Stimulated activated CD4-positive, alpha-beta T cell treated with anti-CD3 and anti-CD28 coated beads, Interleukin-12 subunit alpha, Interleukin-12 subunit beta, amount 100 ng/mL, for 4 hours (primary cell): ENCODE measurements at places on chromosomes 6 and 20.

DNA sequence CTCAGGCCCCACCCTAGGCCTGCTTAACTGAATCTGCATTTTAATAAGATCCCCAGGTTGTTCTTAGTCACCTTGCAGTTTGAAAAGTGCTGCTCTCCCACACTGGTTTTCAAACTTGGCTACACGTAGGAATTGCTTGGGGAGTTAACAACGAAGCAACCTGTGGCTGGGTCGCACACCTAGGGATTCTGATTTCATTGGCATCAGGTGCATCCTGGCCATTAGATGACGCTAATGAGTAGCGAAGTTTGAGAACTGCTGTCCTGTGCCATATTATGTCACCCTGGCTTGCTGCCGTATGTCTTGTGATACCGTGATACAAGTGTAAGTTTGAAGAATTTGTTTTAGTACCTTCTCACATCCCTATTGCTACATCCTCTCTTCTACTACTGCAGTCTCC is 28.2 kb upstream of the FUCA2 start:
- no peak for DNase-seq

- DNase-seq: no peak
These were observed 9.3 kb downstream of the SERAC1 start for GRCh38 chr6:158158748-158159147.

DNA sequence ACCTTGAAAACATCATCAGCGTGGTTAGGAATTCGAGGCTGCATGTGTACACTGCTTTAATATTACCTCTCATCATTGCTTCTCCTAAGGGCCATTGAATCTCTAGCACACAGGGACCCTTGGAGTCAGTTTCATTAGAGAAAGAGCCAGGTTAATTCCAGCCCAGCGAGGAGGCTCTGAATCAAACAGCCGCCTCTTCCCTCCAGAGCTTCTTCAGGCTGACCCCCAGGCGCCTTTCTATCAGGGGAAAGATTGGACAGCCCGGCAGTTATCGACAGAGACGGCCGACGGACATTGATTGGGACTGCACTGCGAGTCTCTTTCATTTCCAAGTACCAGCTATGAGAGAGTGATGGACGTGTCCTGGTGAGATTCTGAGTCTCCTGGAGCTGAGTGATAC is 159.2 kb downstream of the ANKRD60 start:
- no peak for DNase-seq

GRCh38 chr20:45087097-45087790 is 13.7 kb downstream of the KCNS1 start:
- no peak for DNase-seq

DNA sequence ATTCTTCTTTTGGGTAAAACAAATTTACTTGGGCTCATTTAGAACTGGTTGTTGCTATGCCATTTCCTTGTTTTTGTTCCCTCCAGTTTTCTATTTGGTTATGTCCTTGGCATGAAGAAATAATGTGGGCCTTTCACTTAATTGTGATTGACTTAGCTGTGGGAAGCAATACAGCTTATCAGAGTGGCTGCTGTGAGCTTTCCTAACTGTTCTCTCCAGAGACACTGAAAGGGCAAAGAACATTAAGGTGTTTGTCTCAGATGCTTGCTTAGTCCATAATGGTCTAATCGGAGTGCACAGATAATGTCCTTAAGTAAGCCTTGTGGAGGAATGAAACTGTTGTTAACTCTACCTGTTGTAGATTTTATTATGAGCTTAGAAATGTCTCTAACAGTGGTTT is 56.6 kb downstream of the SH3BGRL2 start:
- no peak for DNase-seq

DNA sequence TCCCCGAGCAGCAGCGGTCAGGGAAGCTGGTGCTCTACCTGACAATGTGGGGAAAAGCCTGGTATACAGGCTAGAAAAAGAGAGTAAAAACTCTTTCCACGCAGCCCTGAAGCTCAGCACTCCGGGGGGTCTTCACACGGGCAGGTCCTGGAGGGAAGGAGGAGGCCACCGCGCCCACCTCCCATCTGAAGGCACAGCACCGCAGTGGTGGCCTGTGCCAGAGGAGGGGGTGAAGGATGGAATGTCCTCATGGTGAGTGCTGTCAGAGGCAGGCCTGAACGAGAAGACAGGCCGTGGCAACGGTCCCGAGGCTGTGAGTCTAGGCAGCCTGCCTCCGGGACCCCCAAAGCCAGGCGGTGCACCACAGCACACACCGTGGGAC is 5.8 kb downstream of the SLC2A4RG start:
- DNase-seq: no peak

- DNase-seq: no peak
These were observed 144.2 kb downstream of the JARID2 start for GRCh38 chr6:15389765-15390723.

DNA sequence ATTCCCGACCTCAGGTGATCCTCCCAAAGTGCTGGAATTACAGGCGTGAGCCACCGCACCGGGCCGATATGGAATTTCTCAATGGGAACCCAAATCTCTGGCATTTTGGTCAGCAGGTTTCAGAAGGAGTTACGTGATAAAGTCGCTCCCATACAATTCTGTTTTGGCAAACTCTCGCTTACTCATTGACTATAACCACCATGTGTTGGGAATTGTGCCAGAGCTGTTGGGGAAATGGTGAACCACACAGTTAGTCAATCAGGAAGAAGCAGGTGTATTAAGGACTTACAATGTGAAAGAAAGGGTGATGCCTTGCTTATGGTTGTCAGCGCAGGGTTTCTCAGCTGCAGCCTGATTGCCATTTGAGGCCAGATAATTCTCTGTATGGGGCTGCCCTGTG is 410.5 kb downstream of the QKI start:
- DNase-seq: no peak

GRCh38 chr6:27468334-27468733 is 4.6 kb downstream of the ZNF184 start:
- DNase-seq: no peak

- no peak for DNase-seq
These were observed 30.2 kb downstream of the SLC2A10 start for GRCh38 chr20:46739431-46740213.

GRCh38 chr6:49264496-49264895 is 198.6 kb downstream of the MMUT start:
- DNase-seq: no peak

- no peak for DNase-seq
These were observed 32.5 kb upstream of the VEGFA start for GRCh38 chr6:43737272-43738081.

- DNase-seq: no peak
These were observed 210.0 kb downstream of the DLL1 start for GRCh38 chr6:170080828-170081371.

DNA sequence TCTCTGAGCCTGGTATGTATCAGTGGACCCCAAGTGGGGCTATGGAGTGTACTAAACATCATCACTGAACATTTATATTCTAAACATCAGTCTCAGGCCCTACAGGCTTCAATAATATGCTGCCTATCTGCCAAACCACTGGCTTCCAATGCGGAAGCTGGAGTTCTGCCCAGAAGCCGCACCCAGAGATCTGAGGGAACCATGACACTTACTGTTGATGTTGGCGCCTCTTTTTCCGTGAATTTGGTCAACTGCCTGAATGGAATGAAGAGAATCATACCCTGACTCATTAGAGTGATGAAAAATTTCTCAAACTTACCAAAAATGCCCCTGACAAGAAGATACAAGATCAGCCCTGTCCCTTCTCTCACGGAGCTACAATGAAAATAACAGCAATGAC is 66.2 kb downstream of the SLC22A23 start:
- DNase-seq: no peak

- no peak for DNase-seq
These were observed 10.9 kb downstream of the DPPA5 start for GRCh38 chr6:73343164-73343563.

DNA sequence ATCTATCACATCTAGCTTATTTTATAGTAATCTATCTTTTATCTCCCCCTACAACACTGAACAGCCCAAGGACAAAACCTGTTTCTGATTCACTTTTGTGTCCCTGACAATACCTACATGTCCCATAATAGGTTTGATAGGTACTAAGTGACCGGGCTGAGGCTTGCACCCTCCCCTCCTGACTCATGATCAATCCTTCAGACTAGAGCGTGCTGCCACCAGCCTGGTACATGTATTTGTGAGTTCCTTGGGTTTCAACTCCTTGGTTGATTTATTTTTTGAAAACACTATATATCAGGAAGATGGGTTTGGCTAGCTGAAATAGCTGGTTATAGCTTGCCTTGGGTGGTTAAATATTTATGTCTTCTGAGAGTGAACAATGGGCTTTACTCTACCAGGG is 41.6 kb upstream of the RAB23 start:
- no peak for DNase-seq

DNA sequence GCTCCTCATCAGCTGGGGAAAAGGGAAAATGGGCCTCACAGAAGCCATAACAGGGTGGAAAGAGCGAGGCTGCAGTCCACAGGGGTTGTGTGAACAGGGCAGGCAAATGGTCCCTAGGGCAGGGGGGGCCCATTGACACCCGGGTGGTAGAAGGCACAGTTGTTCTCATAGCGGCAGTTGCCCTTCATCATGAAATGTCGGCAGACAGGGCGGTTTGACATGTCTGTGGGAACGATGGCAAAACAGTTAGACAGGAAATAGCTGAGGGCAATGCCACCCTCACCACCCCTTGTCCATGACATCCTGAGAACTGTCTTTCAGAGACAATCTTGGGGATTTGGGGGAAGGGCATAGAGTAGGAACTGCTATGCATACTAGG is 15.6 kb downstream of the PPP1R10 start:
- DNase-seq: no peak

DNA sequence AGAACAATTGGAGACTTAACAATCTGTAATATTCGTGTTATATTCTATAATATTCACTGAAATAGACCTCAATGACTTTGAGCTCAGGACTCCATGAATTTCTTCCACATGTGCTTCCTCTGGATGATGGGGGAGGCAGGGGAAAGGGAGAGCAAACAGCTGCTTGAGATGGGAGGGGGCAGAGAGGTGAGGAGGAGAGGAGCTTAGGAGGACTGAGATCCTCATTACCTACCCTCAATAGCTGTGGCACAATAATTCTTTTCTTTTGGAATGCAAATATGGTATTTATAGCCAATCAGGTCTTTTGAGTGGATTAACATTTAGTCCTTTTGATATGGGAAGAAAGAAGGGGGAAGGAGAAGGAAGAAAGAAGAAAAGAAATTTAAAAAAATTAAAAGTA is 64.1 kb upstream of the ZNF217 start:
- no peak for DNase-seq

DNA sequence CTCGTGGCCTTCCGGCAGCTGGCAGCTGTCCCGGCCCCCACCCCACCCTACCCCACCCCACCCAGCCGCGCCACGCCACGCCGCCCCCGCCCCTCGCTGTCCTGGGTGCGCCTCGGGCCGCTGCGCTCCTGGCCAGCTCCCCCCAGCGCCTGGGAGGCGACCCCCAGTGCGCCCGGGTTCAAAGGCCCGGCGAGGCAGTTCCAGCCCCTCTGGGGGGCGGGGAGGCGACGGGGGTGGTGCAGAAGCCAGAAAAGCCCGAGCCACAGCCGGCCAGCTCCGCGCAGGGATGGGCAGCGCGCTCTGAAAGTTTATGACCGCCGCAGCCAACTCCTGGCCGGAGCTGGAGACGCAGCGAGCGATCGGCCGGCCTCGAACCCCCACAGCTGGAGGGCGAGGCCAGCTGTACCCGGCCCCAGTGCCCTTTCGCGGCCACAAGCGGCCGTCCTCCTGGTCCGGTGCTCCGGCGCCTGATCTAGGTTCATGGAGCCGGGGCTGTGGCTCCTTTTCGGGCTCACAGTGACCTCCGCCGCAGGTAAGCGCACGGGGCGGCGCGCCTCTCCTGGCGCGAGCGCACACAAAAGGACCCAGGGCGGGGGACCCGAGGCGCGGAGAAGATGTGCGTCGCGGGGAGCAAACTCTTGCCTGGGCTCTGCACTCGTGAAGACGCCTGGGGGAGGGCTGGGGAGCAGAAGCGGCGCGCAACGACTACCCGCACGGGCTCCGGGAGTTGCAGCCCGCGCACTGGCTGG is at the start of gene EDN3:
Gene EDN3, plus strand, starts transcription at position 279 of the 749 bp plus-strand sequence. Its CDS starts 202 bp downstream, at position 481.
- DNase-seq: no peak

DNA sequence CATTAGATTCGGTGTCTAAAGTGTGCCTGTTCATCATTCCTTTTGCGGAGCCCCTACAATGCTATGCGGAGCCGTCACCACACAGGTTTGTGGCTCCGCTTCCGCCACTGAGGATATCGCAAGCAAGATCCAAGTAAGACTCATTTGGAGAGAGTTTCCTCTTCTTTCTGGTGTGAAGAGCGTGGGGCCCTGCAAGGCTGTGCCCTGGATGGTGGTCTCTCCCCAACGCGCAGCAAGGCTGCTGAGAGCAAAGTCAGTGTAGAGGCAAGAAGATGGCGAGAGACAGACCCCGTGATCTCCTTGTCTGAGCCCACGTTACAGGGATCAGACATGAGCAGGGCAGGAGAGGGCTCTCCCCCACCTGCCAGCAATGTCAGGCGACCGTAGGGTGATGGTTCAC is 96.3 kb upstream of the AFDN start:
- DNase-seq: no peak

DNA sequence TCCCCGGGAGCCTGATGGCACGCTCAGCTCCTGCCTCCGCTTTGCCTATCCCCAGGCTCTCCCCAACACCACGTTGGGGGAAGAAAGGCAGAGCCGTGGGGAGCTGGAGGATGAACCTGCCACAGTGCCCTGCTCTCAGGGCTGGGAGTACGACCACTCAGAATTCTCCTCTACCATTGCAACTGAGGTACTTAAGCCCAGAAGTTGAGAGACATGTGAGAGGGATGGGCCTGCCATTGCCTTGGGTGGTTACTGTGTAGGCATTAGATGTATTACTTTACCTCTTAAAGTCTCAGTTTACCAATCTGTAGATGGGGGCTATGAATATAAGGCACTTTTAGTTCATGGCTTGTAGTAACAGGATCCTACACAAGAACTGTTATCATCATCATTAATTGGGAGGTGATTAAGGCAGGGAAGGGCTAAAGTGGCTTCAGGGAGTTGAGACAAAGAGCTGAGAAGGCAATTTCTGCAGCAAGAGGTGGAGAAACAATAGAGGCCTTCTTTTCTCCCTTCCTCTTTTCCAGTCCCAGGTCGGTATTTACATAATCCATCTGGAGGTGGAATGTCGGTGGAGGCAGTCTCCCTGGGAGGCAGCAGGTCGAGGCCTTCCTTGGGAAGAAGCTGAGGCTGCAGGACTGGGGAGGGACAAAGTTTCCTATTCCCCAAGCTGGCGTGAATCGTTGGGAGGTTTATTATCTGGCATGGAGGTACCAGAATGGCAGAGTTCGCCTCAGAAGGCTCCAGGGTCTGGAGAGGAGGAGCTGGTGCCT is 691 bp downstream of the SLC22A7 start:
- no peak for DNase-seq

GRCh38 chr6:47766445-47766844 is 15.4 kb upstream of the OPN5 start:
- DNase-seq: no peak

- peak; percentile 39 for DNase-seq
These were observed 48.6 kb downstream of the SLC2A10 start for GRCh38 chr20:46757754-46758678.

DNA sequence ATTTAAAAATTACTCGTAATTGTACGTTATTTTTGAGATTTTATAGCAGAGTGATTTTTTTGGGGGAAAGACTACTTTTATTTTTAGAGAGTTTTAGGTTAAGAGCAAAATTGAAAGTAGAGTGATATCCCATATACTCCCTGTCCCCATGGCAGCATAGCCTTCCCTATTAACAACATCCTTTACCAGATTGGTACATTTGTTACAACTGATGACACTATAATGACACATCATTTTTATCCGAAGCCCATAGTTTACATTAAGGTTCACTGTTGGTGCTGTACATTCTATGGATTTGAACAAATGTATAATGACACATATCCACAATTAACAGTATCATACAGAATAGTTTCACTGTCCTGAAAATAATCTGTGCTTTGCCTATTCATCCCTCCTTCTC is 1126.4 kb upstream of the CITED2 start:
- DNase-seq: no peak
